Activated naive CD4-positive, alpha-beta T cell treated with anti-CD3 and anti-CD28 coated beads, Interleukin-2, amount 10 ng/mL, durations not matched to agents 7 days and 5 days (primary cell): ENCODE measurements at places on chromosomes 1 and 21.

DNA sequence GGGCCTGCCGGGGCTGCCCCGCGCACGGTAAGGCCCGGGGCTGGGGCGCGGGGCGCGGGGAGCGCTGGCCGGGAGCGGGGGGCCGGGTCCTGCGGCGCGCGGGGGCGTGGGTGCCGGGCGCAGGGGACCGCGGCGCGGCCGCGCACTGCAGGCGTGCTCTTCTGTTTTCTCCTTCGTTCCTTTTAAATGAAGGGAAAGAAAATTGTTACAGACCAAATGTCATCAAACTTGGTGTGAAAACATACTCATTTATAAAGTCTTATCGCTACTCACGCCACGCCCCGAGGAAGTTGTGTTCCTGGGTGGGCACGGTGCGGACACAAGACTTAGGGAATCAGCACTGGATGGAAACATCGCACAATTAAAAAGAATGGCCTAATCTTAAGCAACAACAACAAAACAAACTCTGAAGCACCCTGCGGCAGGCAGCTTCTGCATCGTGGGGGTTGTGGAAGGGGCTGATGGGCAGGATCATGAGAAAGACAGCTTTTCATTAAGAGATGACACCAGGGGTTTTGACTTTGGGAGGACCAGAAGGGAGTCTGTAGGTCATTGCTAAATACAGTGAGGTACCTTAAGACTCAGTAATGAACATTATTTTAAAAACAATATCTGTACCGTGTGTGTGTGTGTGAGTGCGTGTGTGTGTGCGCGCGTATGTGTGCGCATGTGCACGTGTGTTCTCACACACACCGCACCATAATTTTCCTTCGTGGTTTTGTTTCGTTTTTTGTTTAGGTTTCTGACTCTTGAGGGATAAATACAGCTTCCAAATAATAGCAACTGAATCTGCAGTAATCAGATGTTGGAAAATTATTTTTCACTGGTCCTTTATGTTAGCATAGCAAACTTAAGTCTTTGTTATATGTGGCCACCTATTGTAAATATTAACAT, 548 bp downstream of the B3GALT5 start:
- DNase-seq: no peak

- no peak for DNase-seq
Observed at GRCh38 chr1:6582370-6582769, 2.6 kb downstream of the ZBTB48 start.

DNA sequence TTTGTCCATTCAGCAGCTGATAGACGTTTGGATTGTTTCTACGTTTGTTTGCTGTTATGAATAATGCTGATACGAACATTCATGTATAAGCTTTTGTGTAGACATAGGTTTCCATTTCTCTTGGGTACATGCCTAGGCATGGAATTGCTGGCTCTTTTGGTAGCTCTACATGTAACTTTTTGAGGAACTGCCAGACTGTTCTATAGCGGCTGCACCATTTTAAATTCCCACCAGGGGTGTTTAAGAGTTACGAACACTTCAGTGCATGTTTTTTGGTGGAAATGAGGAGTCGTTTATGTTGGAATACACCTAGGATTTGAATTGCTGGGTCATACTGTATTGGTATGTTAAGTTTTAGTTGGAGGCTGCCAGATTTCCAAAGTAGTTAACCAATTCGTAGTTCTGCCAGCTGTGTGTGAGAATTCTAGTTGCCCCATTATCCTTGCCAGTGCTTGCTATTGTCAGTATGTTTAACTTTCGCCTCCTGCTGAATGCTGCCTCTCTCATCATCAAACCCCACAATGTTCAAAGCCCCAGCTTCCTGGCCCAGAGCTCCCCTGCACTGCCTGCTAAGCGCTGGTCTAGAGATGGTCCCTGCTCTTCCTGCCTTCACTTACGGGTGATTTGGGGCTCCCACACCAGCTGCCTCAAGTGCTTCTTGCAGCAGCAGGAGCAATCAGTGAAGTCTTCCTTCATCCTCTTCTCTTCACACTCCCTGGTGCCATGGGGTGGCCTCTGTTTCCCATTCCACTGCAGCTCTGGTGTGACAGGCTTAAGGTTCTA, 81.0 kb downstream of the MAN1C1 start:
- peak; percentile 51 for DNase-seq

GRCh38 chr1:14949270-14949835, 204.2 kb upstream of the TMEM51 start:
- no peak for DNase-seq

DNA sequence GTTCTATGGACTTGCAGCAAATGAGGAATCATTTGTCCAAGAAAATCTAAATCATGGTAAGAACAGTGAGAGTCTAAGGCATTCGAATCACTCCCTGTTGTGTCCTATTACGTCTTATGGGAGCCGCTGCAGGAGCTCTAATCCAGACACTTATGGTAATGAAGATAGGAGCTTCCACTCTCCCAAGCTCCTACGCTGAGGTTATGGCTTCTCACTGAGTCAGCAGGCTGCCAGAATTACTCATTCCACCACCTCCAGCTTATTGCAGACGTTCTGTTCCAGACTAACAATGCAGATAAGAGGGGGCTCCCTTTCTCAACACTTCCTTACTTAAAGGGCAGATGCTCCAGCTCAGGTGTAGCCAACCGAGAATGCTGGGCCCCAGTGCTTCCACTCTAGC, 212.6 kb downstream of the GREM2 start:
- DNase-seq: no peak

DNA sequence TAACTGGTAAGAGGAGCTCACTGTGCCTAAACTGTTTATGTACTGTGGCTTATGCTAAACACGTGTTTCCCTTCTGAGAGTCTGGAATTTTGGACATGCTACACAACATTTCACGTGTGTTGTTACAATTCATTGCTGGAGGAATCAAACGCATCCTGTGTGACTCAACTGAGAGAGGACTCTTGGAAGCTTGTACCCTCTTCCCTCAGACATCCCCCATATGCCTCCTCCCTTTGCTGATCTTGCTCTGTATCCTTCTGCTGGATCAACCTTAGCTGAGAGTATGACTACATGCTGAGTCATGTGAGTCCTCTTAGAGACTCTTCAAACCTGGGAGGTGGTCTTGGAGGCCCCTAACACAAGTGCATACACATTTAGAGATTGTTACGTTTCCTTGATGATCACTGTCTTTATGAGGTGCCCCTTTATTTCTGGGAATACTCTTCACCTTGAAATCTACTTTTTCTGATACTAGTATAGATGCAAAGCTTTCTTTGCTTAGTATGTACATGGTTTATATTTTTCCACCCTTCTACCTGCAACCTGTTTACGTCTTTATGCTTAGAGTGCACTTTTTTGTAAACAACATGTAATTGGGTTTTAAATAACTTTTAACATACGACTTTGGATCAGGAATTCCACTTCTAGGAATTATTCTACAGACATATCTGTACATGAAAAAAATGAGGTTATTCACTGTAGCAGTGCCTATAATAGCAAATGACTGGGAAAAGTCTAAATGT, 8.7 kb downstream of the NPHP4 start:
- DNase-seq: no peak
